ENCODE measurements at places on chromosomes 6 and 20. TPM values are rescaled to one million over a fixed set of nuclear protein-coding genes. Genes with fewer than 3 reads are reported as not detected.

The LINC00237 gene
- not detected for total RNA-seq

The LPIN3 gene
- total RNA-seq: 17.8 TPM

The ZNF165 gene
- 4.3 TPM for total RNA-seq

GRCh38 chr20:33822423-33822822 is 11.3 kb downstream of the CHMP4B start:
- no peak for DNase-seq

The TRIM31 gene
- not detected for total RNA-seq

DNA sequence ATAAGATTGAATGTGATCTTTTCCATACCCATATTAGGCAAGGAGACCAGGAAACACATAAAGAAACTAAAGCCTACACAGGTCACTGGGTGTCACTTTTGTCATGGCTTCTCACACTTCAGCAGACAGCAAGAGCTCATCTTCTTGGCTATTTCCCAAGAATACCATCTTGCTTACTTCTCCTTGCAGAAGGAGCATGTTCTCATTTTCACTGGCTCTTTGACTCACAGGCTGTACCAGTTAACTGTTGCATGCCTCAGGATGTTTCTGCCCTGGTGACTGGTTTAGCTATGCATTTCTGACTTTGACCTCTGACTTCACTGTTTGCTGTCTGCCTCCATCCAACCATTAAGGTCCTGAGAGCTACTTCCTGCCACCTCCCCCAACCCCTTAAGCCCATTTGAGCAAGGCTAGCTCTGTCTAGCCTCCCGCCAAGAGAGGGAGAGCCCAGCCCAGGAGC is 40.3 kb upstream of the OGFRL1 start:
- DNase-seq: peak; percentile 97

DNA sequence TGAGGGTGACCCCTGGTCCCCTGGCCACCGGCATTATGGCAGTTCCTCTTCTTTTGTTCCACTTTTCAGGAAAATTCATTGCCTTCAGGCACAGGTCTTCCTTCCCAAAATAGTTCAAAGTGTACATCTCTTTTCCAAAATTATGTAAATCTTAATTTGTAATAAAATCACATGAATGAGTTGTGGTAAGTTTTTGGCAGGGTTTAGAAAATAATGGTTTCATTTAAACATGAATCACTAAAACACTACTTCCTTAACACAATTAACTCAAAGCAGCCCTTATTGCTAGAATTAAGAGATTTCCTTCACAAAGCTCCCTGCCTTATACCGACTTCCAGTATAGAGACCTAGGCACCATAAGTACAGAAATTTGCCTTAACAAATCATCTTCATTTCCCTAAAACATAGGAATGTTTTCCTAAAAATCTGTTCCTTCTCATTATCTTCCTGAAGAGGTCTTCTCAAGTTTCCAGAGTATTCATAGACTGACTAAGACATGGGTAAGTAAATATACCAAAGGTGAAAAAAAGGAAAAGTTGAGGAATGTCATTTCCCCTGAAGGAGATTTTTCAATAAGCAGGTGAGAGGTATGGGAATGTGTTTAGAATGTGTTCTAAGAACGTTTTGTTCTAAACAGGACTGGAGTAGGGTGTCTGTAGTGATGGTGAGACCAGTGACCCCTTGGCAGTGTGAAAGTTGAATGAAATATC is 148.2 kb upstream of the CITED2 start:
- DNase-seq: no peak

- peak; percentile 84 for DNase-seq
These were observed 113.3 kb downstream of the TASP1 start for GRCh38 chr20:13525225-13525940.

GRCh38 chr6:85252552-85252951 is 197.3 kb upstream of the NT5E start:
- DNase-seq: no peak

DNA sequence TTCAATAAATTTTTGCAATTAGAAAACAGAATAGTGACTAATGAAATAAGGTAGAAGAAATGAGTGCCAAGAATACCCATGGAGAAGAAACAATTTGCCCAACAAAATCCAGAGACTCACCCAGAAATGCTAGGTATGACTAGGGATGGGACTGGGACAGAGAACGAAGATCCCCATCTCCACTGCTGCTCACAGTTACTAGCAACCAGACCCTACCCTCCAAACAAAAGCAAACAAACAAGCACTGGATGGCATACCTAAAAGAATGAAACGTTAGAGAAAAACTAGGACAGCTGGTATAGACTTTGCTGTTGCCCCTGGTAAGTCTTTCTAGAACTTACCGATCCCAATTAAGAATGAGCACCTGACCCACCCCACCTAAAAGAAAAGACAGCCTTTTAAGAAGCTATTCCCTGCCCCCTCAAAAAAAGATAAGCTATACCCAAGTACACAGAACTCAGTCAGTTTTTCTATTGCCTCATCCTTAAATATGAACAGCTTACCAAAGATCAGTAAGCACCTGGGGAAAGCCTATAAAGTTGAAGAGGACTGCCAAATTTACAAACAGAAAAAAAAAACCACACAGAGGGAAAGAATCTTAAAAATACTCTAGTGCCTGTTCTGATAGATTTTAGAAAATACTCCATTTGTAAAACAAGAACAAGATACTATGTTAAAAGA is 31.7 kb downstream of the REPS1 start:
- no peak for DNase-seq

DNA sequence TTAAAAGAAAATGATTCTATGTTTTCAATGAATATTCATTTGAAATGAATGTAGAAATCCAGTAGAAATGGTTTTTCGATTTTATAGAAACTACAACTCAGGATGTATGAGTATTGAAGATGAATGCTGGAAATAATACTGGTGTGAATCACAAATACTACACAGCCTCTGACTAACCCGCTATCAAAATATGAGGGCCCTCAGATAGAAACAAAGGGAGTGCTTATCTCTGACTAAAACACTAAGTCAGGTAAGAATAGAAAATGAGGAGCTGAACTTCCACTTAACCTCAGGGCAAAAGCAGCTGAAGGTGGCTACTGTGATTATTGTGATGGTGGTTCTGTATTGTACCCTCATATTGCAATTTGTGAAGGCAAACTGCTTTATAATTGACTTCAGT is 220.9 kb upstream of the RNF217 start:
- no peak for DNase-seq

GRCh38 chr20:5433352-5433751 is 116.6 kb upstream of the PROKR2 start:
- no peak for DNase-seq

All from epithelial cell of proximal tubule (primary cell).